HT-29 (cell line): ENCODE measurements at places on chromosomes 2 and 18.

GRCh38 chr18:23245461-23245860, 110.2 kb downstream of the CABLES1 start:
- DNase-seq: no peak

DNA sequence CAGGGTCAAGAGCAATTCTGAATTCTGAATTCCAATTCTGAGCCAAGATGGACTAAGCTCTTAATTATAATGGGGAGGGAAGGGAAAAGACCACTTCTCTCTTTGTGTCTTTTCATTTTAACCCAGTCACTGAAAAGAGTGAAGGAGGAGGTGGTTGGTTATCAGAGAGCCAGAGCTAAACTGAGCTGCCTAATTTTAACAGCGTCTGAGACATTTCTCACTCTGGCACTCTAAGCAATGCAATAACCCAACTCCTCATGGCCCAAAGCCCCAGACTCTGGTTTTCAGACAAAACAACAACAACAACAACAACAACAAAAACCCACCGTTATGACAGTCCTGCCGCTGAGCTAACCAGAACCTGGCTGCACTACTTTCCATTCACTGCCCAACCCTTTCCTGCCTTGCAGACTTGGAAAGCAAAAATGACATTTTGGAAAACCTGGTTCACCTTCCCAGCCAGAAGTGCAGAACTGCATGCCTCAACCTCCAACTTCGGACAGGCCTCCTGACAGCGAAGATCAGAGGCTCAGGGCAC, 1.0 kb downstream of the CHST10 start:
- DNase-seq: no peak

DNA sequence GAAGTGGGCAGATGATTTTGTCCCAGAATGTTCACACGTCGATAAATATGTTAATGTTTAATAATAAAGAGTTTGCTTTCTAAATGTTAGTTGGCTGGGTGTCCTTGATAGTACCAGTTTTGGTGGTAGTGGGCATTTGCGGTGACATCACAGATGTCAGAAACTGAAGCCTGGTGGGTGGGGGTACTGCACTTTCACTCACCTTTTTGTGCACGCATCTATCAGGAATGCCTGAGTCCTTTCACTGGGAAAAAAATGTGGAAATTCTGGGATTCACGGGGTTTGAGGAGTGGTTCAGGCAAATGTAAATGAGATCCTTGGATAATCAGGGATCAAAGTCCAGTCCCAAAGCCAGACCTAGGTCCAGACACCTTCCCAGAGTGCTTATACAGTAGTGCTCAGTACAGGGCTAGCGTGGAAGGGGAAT, 3.2 kb downstream of the EPAS1 start:
- no peak for DNase-seq

GRCh38 chr2:32884346-32884745, 62.4 kb upstream of the LTBP1 start:
- DNase-seq: no peak

DNA sequence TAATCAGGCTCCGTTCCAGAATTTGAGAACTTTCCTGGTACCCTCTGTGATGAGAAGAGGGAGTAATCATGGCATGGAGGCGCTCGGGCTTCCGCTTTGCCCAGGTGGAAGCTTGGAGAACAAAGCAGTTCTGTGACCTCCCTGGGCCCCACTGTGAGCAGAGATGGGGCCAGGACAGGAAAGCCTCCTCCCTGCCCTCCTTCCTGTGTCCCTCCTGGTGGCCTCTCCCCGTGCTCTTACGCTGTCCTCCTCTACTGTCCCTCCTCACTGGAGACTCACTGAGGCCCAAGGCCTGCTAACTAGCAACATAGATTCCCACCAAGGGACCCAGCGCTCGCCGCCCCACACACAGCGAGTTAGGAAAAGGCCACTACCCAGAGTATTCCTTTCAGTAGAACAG, 119.8 kb downstream of the MAPK4 start:
- no peak for DNase-seq

GRCh38 chr18:13393338-13393737, 174.8 kb downstream of the LDLRAD4 start:
- DNase-seq: no peak

GRCh38 chr2:179165356-179166000, 99.2 kb downstream of the SESTD1 start:
- no peak for DNase-seq

DNA sequence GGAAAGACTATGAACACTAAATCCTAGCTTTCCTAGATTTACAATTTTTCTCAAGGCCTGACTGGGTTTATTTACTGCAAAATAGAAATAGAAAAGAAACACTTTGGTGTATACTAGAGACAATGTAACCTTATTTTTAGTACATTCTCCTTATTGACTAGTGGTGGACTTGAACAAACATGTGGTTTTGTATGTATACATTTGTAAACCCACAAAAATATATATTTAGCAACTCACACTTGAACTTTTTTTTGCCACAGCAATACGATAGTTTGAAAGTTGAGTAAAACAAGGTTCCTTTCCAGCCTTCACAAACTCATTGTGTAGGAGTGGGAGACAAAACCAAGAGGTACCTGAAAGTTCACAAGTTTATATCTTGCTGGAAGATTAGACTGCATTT, 1633.4 kb upstream of the LRRTM1 start:
- DNase-seq: no peak

DNA sequence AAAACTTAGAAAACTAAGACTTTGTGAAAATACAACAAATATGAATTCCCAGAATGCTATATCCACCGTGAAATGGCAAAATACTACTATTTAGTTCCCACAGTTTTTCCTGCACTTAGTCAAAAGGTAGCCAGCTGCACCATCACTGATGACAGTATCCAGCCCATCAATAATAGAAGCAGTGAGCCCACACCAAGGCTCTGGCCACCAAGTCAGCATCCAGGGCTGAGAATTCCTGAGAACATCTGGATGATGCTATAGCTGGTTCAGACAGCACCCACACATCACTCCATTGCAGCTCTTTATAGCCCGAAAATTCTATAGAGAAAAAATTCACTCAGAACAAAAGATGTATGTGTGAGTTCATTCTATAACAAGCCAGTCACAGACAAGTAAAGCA, 159.1 kb upstream of the SPATS2L start:
- no peak for DNase-seq

GRCh38 chr2:240135706-240136012, 446 bp downstream of the COPS9 start:
- DNase-seq: no peak

- DNase-seq: no peak
Observed at GRCh38 chr2:207248702-207249377, 83.1 kb upstream of the KLF7 start.

- DNase-seq: no peak
Observed at GRCh38 chr2:158501301-158501700, 44.5 kb downstream of the PKP4 start.

DNA sequence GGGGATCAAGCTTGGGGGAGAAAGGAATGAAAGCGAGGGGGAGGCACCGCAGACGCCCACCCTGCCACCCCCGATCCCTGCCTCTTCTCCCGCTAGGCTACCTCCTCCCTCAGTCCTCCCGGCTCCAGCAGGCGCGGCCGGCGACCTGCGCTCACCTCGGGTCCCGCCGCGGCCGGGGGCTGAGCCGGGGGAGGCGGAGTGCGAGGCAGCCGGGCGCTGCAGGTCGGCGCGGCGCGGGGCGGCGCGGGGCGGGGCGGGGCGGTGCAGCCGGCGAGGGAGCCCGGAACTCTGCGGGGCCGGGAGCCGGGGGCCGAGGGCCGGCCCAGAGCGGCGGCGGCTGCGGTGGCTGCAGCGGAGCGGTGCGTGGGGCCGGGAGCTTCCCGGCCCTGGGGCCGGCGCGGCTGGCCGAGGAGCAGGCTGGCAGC, 477 bp downstream of the ACVR1 start:
- DNase-seq: peak; percentile 39

DNA sequence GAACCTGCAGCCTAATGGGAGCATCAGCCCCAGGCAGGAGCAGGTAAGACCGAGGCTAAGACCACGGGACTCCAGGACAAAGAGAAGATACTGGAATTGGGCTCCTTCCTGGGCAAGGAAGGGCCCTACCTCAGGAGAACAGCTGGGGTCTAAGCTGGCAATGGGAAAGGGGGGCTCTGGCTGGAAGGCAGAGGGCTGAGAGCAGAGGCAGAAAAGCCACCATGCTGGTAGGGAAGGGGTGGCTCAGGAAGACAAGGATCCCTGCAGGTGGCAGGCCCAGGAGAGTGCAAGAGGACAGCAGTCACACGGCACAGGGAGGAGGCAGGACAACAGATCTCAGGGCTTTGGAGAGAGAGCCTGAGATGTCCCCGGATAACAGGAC, 203.5 kb downstream of the NDUFA10 start:
- no peak for DNase-seq

- no peak for DNase-seq
Observed at GRCh38 chr2:8794923-8795825, 42.2 kb downstream of the KIDINS220 start.

- peak; percentile 68 for DNase-seq
Observed at GRCh38 chr2:73111073-73112025, 1.4 kb downstream of the RAB11FIP5 start.

DNA sequence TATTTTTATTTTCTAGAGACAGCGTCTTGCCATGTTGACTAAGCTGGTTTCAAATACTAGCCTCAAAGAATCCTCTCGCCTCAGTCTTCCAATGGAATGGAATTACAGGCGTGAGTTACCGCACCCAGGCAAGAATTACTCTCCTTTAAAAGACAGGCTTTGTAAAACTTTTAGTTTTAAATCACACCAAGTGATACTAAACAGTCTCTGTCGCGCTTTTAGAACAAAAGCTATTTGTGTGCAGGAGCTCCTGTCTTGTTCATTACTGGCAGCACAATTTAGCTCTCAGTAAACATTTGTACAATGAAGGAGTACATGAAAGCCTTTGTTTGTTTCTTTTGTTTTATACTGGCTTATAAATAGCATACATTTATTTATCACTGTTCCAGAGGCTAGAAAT, 1719.2 kb upstream of the PIK3C3 start:
- DNase-seq: no peak

DNA sequence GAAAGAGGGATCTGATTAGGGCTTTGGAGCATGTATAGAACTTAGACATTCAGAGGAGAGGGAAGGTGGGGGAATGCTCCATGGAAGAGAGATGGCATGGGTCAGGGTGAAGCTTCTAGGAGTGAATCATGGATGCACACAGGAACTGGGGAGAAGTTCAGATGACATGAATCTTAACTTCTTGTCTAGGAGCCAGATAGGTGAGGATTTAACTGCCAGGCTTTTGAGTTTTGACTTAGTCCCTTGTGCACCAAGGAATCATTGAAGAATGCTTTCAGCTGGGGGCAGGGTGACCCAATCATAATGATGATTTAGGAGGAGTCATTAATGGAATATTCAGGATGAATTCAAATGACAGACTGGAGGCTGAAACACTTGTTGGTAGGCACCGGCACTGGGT, 48.7 kb downstream of the ACYP2 start:
- no peak for DNase-seq

GRCh38 chr18:42107691-42108450, 152.8 kb downstream of the PIK3C3 start:
- DNase-seq: no peak

DNA sequence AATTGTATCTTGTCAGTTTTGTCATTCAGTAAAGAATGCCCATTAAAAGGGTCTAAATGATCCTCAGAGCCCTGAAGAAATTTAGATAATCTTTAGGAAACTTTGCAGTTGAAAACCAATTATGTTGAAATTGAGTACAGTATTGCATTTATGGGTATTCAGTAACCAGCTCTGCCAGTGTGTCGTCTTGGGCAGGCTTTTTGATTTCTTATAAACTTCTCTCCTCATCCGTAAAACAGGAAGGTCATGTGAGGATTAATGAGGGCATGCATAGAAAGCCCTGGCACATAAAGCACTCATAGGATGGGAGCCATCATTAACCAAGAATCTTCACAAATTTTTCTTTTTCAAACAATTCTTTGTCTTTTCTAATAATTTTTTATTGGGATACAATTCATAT, 14.8 kb downstream of the PNO1 start:
- DNase-seq: no peak

DNA sequence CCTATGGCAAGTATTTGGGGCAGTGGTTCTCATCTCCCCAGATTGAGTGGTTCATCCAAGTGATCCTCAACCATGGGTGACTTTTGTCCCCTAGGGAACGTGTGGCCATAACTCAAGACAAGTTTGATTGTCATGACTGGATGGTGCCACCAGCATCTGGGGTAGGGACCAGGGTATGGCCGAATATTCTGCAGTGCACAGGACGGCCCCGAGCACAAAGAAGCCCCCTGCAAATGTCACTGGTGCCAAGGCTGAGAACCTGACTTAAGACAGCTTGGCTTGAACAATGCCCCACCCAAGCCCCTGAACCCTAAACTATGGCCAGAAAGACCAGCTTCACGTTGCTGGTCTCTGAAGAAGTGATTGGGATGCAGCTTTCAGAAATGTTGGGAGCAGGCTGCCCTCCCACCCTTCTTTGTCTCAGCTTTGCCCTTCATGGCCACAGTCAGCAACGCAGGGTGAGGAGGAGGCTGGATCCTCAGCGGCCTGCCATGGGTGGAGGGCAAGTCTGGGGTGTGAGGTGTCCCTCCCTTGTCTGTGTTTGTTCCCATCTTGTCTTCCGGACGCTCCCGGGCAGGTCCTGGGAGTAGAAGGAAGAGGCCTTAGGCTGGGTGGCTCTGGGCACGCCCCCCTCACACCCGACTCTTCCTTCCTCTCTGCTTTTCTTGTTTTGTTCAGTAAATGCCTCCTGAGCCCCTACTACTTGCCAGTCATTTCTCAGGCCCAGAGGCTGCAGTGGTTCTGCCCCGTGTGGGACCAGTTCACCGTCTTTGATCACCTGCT, 43.4 kb downstream of the GREB1 start:
- no peak for DNase-seq

GRCh38 chr2:236853585-236854051, 232.1 kb upstream of the COPS8 start:
- no peak for DNase-seq

DNA sequence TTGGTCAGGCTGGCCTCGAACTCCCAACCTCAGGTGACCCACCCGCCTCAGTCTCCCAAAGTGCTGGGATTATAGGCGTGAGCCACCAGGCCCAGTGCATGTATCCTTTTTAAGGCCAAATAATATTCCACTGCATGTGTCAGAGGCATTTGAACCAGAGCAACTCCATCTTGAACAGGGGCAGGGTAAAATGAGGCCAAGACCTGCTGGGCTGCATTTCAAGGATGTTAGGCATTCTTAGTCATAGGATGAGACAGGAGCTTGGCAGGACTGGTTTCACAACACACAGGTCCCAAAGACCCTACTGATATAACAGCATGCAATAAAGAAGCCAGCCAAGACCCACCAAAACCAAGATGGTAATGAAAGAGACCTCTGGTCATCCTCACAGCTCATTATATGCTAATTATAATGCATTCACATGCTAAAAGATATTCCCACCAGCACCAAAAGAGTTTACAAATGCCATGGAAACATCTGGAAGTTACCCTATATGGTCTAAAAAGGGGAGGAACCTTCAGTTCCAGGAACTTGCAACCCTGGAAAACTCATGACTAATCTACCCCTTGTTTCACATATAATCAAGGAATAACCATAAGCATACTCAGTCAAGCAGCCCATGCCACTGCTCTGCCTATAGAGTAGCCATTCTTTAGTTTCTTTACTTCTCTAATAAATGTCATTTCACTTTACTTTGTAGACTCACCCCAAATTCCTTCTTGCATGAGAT, 204.6 kb downstream of the RAB3GAP1 start:
- DNase-seq: no peak
